ENCODE measurements at places on chromosomes 1 and 21. TPM values are rescaled to one million over a fixed set of nuclear protein-coding genes. Genes with fewer than 3 reads are reported as not detected.

- DNase-seq: no peak
Observed at GRCh38 chr1:110200666-110201065, 9.4 kb upstream of the KCNC4 start.

GRCh38 chr1:40703316-40703715 lies 11.8 kb downstream of the NFYC start:
- no peak for DNase-seq

DNA sequence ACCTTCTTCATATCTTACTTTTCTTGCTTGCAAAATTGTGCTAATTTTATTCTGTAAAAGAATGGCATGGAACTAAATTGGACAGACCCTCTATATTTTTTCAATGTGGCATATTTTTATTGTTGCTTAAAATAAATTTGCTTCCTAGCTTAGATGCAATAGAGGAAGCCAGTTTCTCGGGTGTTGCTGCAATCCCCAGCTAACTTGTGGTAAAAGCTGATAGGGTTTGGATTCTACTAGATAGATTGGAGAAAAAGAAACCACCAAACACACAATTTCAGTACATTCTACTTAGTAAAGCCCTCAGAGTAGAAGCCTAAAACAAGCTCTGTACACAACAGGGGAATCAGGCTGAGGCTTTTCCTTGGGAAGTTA lies 49.5 kb upstream of the GCLM start:
- no peak for DNase-seq

- DNase-seq: no peak
Observed at GRCh38 chr1:115838431-115839028, 2.4 kb downstream of the NHLH2 start.

- DNase-seq: no peak
Observed at GRCh38 chr1:236495467-236496112, 28.2 kb upstream of the LGALS8 start.

- DNase-seq: no peak
Observed at GRCh38 chr1:245503548-245503947, 348.8 kb downstream of the KIF26B start.

- DNase-seq: no peak
Observed at GRCh38 chr1:155192346-155193274, 15.1 kb downstream of the THBS3 start.

- no peak for DNase-seq
Observed at GRCh38 chr1:43572538-43572937, 41.9 kb downstream of the PTPRF start.

GRCh38 chr1:240169188-240169587 lies 77.5 kb downstream of the FMN2 start:
- no peak for DNase-seq

GRCh38 chr1:7975212-7975865 lies 13.8 kb downstream of the PARK7 start:
- no peak for DNase-seq

- no peak for DNase-seq
Observed at GRCh38 chr1:10033359-10033845, 644 bp downstream of the UBE4B start.

PRDM16 gene
- total RNA-seq: 3.7 TPM

TRABD2B gene
- total RNA-seq: 2.4 TPM

B3GALT5 gene
- 2.0 TPM for total RNA-seq

SCAF4 gene
- total RNA-seq: 19.6 TPM
